ENCODE measurements at places on chromosomes 1 and 21.

- no peak overlapping the region for H3K27ac ChIP-seq
- H3K4me3 ChIP-seq = no peak overlapping the region
- no peaks in the 10 kb centered on the region for H3K27me3 ChIP-seq
- DNase-seq = no peak
- no peaks in the 10 kb centered on the region for H3K4me1 ChIP-seq
Observed at GRCh38 chr21:37166733-37167132, 93.7 kb downstream of the TTC3 start.

- no peaks in the 10 kb centered on the region for H3K4me1 ChIP-seq
- peaks cover 32% of the 10 kb centered on the region for H3K36me3 ChIP-seq
- no peak for DNase-seq
- no peak overlapping the region for H3K4me3 ChIP-seq
Observed at GRCh38 chr1:2157856-2158255, 36.7 kb downstream of the FAAP20 start.

GRCh38 chr1:29679828-29680558 is 443.7 kb downstream of the PTPRU start:
- no peaks in the 10 kb centered on the region for H3K27me3 ChIP-seq
- no peaks in the 10 kb centered on the region for H3K36me3 ChIP-seq
- no peak for DNase-seq
- H3K27ac ChIP-seq = no peak overlapping the region
- H3K4me3 ChIP-seq = no peak overlapping the region
- no peaks in the 10 kb centered on the region for H3K4me1 ChIP-seq

DNA sequence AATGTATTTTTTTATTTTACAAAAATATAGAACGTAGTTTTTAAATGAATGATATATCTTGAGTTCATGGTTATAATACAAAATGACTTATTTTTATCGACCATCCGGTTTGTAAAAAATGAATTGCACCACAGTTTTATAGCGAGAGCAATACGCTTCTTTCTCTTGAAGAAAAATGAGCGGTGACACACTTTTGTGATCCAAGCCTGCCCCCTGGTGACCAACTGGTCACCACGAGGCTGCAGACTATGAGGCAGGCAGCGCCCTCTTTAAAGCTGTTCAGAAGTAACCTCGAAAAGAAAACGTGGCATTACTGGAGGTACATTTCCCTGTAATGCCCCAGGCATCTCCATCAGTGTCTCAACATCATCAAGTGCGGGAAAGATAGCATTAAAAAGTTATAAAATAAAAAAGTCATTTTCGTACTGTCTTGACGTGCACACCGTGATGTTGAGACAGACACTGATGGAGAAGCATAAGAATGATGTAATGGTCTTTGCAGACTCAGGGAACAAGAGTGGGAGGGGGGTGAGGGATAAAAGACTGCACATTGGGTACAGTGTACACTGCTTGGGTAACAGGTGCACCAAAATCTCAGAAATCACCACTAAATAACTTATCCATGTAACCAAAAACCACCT is 734.2 kb upstream of the ADAMTS5 start:
- H3K4me3 ChIP-seq = no peak overlapping the region
- H3K36me3 ChIP-seq = no peaks in the 10 kb centered on the region
- no peak overlapping the region for H3K27ac ChIP-seq
- H3K27me3 ChIP-seq = no peaks in the 10 kb centered on the region
- DNase-seq = peak; percentile 20

DNA sequence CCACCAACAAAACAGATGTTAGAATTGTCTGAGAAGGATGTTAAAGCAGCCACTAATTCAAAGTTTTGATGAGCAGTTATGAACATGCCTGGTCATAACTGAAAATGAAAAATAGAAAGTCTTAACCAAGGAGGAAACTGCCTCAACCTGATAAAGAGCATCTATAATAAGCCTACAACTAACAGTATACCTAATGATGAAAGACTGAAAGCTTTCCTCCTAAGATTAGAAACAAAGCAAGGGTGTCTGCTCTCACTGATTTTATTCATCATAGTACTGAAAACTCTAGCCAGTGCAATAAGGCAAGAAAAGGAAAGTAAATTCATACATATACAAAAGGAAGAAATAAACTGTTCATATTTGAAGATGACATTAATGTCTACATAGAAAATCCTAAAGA is 82.0 kb downstream of the KCNK1 start:
- no peak overlapping the region for H3K4me3 ChIP-seq
- no peak overlapping the region for H3K27ac ChIP-seq
- H3K27me3 ChIP-seq = peaks cover 8% of the 10 kb centered on the region
- H3K36me3 ChIP-seq = no peaks in the 10 kb centered on the region
- no peak for DNase-seq

DNA sequence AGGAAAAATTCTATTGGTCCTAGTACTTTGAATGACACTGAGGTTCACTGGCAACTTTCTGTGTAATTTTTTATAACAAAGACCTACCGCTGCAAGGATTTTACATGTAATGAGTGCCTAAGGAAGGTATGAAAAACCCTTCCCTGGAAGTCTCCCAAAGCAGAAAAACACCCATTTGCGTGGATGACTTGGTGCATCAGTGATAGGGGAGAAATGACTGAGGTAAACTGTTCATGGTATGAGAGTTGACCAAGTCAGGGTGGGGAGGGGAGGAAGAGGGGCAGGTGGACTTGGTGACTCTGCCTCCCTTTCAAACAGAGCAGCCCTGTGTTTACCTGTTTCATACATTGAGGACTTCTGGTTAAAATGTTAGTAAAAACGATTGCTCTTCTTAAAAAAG is 78.8 kb upstream of the IPO9 start:
- H3K4me1 ChIP-seq = peaks cover 9% of the 10 kb centered on the region
- DNase-seq = no peak
- peak overlapping the region; percentile 11 for H3K27ac ChIP-seq
- H3K4me3 ChIP-seq = no peak overlapping the region
- H3K36me3 ChIP-seq = no peaks in the 10 kb centered on the region

DNA sequence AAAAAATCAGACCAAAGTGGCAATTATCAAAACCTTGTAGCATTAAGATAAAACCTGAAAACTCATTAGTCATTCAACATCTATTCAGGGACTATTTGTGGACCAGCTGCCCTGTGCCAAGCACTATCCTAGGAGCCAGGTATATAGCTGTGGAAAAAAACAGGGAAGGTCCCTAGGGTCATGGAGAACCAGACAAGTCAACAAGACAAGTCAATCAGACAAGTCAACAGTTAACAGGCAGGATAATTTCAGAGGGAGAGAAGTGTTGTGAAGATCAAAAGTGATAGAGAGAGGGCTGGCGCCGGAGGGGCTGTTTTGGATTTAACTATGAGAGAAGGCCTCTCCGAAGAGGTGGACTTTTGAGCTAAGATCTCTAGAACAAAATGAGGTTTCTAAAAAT is 3.3 kb upstream of the ATP1A4 start:
- no peaks in the 10 kb centered on the region for H3K36me3 ChIP-seq
- H3K4me1 ChIP-seq = peaks cover 3% of the 10 kb centered on the region
- no peak for DNase-seq

DNA sequence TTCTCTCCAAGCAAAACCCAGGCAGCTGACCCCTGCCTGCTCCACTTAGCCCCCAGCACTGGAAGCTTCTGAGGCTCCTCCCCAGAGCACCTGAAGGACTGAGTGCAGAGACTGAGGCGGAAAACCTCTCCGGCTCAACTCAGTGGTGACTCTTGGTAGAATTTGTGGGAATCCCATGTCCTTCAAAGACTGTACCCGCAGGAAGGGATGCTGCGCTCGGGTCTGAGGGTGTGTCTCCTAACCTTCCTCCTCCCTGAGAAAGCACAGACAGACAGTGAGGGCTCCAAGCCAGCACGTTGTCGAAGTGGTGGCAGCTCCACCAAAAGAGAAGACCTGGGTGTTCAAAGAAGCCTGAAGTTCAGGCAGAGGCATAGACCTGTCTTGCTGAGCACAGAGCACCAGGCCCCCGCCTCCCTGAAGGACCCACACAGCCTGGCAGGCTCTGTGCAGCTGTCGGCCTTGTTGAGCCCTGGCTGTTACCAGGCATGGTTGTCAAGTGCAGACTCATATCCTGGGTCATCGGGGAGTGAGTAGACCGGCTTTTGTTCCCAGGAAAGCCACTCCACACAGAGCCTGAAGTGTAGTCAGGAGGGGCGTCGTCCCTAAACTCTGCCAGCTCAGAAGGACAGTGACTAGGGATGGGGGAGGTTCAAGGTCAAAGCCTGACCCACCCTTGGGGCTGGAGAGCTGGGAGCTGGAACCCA is 36.7 kb downstream of the CSMD2 start:
- no peak overlapping the region for H3K4me3 ChIP-seq
- H3K27me3 ChIP-seq = peaks cover 8% of the 10 kb centered on the region
- no peaks in the 10 kb centered on the region for H3K36me3 ChIP-seq
- H3K4me1 ChIP-seq = no peaks in the 10 kb centered on the region

- peaks cover 61% of the 10 kb centered on the region for H3K27me3 ChIP-seq
- H3K4me3 ChIP-seq = no peak overlapping the region
- no peak overlapping the region for H3K27ac ChIP-seq
- DNase-seq = no peak
- H3K4me1 ChIP-seq = peaks cover 8% of the 10 kb centered on the region
- H3K36me3 ChIP-seq = peaks cover 8% of the 10 kb centered on the region
Observed at GRCh38 chr21:38982096-38982495, 176.4 kb downstream of the ETS2 start.

GRCh38 chr1:2368053-2368744 is 23.2 kb downstream of the MORN1 start:
- H3K27ac ChIP-seq = no peak overlapping the region
- H3K4me1 ChIP-seq = no peaks in the 10 kb centered on the region

DNA sequence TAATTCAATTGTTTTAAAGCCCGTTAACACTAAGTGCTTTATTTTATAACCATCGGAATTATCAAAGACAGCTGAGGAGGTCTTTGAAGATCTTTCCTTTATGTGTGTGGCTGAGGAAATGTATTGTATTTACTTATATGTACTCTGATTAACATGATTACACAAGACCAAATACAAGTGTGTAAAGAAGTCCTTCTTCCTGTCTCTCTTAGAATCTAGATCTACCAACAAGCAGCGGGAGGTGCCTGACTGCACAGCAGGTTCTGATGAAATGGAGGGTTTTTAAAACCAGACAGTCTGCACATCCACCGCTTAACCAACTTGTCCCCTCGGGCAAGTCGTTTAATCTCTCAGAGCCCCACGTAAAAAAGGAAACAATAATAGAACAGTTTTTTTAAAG is 240.5 kb upstream of the MAP1LC3C start:
- H3K36me3 ChIP-seq = no peaks in the 10 kb centered on the region
- H3K27ac ChIP-seq = no peak overlapping the region
- H3K27me3 ChIP-seq = peaks cover 4% of the 10 kb centered on the region
- H3K4me1 ChIP-seq = no peaks in the 10 kb centered on the region
- no peak overlapping the region for H3K4me3 ChIP-seq

- H3K27me3 ChIP-seq = no peaks in the 10 kb centered on the region
- peak overlapping the region; percentile 56 for H3K27ac ChIP-seq
- H3K36me3 ChIP-seq = peaks cover 8% of the 10 kb centered on the region
- H3K4me3 ChIP-seq = peak overlapping the region; percentile 88
- DNase-seq = no peak
Observed at GRCh38 chr1:155320252-155320651, 442 bp upstream of the RUSC1 start.

- no peaks in the 10 kb centered on the region for H3K27me3 ChIP-seq
- no peaks in the 10 kb centered on the region for H3K4me1 ChIP-seq
- H3K27ac ChIP-seq = no peak overlapping the region
- no peak for DNase-seq
- H3K36me3 ChIP-seq = no peaks in the 10 kb centered on the region
- H3K4me3 ChIP-seq = no peak overlapping the region
Observed at GRCh38 chr1:103461161-103462105, 64.1 kb upstream of the RNPC3 start.

- H3K27ac ChIP-seq = no peak overlapping the region
- H3K4me3 ChIP-seq = no peak overlapping the region
- no peaks in the 10 kb centered on the region for H3K36me3 ChIP-seq
- H3K27me3 ChIP-seq = no peaks in the 10 kb centered on the region
Observed at GRCh38 chr1:61299463-61299862, 217.1 kb downstream of the NFIA start.

DNA sequence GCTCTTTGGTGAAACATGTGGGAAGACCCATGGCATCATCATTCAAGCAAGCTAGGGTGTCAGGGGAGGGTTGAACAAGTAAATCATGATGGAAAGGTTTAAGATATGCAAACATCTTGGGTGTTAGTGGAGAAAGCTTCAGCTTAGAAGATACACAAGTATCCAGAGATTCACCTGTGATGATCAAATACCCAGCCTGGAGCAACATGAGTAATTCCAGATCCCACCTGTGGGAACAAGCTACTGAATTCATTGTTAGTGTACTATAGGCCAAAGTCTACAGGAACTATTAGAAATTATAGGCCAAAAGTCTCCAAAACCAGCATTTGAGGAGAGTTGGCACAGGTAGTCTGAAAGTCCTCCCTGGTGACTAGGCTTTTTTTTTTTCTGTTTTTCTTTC is 499.9 kb downstream of the NUF2 start:
- H3K27ac ChIP-seq = no peak overlapping the region
- H3K4me3 ChIP-seq = no peak overlapping the region
- no peaks in the 10 kb centered on the region for H3K36me3 ChIP-seq
- no peaks in the 10 kb centered on the region for H3K27me3 ChIP-seq

DNA sequence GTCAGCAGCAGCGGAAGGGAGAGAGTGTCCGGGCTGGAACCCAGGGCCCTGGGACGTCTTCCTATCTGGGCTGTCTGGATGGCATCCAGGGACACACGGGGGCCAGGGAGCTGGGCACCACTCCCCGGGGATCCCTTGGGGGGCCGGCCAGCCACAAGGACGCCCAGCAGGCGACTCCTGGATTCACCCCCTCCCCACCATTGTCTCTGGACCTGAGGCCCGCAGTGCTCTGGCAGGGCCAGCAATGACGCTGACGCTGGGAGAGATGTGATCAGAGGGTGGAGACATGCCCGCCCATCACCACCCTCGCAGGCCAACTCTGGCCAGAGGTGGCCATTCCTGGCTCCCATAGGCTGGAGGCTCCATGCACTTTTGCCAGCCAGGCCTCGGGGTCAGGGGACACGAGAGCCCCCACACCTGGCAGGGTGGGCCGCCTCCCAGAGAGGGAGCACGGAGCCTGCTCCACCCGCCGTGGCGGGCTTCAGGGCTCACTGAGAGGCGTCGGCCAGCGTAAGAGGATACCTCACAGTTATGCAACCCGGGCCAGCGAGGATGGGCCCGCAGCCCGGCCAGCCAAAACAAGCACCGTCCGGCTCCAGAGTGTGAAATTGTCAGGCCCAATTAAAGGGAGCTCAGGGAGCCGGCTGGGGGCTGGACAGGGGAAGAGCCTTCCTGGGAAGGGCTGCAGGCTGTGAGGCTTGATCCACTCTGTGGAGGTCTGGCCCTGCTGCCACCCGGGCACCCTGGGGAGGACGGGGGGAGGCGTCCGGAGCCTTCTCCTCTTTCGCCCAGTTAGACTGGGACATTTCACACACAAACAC is 10.3 kb downstream of the ACTRT2 start:
- H3K4me3 ChIP-seq = no peak overlapping the region
- no peaks in the 10 kb centered on the region for H3K36me3 ChIP-seq
- no peak for DNase-seq
- no peak overlapping the region for H3K27ac ChIP-seq
- H3K4me1 ChIP-seq = no peaks in the 10 kb centered on the region

DNA sequence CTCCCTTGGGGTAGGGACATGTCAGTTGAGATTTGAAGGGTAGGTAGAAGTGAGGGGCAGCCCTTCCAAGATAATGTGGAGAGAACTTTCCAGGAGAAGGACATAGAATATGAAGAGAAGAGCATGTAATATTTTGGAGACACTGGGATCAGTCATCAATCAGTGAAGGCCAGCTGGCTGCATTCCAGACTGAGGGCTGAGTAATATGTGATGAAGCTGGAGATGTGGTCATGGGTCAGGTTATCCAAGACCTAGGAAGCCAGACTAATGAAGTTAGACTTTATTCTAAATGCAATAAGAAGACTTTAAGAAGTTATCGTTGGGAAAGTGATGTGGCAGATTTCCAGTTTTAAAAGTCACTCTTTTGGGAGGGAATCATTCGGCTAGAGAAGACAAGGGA is 262.0 kb downstream of the HMCN1 start:
- no peak for DNase-seq
- H3K4me3 ChIP-seq = no peak overlapping the region
- no peaks in the 10 kb centered on the region for H3K36me3 ChIP-seq
- H3K27me3 ChIP-seq = peaks cover 10% of the 10 kb centered on the region

Measured in naive B cell (primary cell).